ENCODE measurements at places on chromosomes 7 and 10.

- no peak for DNase-seq
Observed at GRCh38 chr10:86091216-86091615, 275.4 kb downstream of the GRID1 start.

DNA sequence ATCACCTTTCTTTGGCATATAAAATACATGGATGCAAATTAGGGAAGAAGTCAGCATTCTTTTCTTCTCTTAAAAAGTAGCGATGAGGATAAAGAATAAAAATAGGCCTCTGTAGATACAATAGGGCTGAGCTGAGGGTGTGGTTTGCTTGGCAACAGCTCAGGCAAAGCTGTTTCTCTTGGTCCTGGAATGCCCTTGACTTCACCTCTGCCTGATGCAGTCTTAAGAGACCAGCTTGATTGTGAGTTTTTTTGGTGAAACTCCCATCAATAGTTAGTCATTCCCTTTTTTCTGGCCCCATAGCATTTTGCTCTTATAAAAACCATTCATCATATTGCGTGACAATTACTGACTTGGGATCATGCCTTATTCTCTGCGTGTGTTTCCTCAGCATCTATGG, 42.1 kb upstream of the MKLN1 start:
- DNase-seq: no peak

DNA sequence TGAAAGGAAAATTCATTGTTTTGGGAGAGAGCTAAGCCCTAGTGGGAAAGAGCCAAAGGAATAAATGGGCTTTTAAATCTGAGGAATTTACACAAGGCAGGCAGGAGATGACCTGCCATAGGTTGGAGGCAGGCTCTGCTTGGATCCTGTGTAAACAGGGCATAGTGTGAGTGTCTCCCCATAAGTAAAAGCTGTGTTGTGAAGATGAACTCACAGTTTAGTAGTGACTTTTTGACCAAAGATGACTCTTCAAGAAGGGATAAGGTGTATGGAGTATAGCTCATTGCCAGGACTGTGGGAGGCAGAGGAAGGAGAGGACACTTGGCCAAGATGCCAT, 63.2 kb downstream of the KAT6B start:
- DNase-seq: no peak

DNA sequence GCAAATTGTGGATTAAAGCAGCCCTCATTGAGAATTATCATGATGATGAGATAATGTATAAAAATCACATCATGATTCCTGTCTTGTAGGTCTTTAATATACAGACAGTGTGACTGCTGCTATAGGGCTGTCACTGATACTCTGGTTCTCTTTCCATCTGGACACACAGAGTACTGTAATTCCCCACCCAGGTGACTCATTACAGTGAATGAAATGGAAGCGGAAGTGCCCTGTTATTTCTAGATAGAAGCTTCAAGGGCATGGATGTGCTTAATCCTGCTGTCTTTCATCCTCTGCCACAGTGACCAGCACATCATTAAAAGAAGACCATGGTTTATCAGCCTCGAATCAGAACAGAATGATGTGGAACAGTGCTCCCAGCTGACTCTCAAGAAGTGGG, 1234.0 kb downstream of the SORCS3 start:
- DNase-seq: no peak

DNA sequence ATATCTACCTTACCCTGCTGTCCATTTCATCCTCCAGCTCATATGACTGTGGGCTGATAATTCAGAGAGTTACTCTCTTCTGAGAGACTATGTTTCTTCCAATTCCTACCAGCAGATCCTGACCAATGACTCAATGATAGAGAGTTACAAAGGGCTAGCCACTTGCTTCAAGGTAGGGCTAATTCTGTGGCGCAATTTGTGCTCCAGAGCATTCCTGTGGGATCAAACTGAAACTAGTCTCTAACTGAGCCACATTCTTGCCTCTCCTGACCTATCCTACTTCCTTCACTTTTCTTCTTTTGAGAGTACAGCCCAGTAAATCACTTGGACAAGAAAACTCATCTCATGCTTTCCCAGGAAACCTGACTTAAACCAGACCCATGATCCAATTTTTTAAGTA, 17.9 kb upstream of the ASZ1 start:
- DNase-seq: no peak

DNA sequence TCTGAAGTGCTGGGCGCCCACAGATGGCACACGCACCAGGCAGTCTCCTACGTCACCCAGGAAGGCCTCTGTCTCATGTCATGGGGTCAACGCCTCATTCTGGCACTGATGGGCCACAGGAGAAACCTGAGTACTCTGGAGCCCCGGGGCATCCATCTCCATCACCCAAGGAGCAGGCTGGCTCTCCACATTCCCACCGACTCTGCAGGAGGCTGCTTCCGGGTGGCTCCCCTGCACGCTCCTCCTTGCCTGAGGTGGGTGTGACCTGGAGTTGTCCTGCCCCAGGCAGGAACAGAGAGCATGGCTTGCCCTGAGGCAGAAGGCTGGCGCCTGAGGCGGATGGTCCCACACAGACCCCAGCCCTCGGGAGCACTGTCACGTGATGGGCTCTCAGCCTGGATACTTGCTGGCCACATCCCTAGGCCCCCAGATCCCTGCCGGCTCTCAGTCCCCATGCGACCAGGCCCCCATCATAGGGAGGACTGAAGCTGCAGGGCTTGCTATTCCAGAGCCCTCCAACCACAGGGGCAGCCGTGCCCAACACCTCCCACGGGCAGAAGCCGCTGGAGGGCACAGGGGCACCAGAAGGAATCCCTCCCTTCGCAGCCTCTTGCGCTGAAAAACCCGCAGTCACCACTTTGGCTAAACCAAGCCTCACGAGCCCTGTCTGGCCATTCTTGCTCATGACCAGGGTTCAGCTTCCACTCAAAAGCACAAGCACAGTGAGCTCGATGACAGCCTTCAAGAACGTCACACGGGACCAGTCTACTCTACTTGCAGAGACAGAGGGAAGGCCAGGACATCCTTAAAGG, 80.7 kb downstream of the MAD1L1 start:
- no peak for DNase-seq

GRCh38 chr10:88118729-88119128, 255.3 kb downstream of the PTEN start:
- DNase-seq: no peak

DNA sequence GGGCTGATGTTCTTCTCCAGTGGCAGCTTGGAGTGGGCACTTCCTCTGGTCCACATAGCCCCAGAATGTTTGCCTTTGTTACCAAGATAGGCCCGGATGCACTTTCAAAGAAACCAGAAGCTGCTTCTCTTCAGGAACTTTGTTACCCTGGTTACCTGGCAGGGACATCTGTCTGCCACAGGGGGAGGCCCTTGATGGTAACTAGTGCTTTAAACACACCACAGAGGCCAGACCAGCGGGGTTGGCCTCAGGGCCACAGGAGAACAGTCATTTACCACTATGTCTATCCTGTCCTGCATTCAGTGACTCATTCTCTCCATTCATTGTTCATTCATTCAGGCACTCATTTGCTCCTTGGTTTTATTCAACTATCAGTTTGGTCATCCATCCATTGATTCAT, 11.9 kb upstream of the PLEKHA1 start:
- DNase-seq: no peak

Measured in CD4-positive, alpha-beta memory T cell (primary cell).